Effector memory CD4-positive, alpha-beta T cell (primary cell): ENCODE measurements at places on chromosomes 3 and 15.

DNA sequence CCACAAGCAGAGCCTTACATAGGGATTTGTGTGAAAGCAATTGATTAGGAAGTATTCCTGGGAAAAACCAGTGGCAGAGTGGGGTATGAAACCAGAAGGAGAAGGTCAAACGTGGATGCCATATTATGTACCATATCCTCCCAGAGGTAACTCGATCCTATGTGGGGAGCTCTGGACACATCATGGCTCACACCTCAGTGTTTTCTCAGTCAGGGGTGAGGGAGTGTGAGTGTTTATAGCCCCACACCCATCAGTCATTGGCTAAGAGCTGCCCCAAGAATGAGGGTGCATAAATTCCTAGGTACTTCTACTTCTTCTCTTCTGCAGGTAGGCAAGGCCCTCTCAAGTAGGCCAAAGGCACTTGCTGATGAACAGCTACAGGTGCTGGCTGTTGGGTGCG lies 28.2 kb upstream of the PDZRN3 start:
- H3K4me1 ChIP-seq: no peaks in the 10 kb centered on the region
- DNase-seq: no peak
- no peak overlapping the region for H3K4me3 ChIP-seq
- no peaks in the 10 kb centered on the region for H3K27me3 ChIP-seq
- no peak overlapping the region for H3K27ac ChIP-seq

DNA sequence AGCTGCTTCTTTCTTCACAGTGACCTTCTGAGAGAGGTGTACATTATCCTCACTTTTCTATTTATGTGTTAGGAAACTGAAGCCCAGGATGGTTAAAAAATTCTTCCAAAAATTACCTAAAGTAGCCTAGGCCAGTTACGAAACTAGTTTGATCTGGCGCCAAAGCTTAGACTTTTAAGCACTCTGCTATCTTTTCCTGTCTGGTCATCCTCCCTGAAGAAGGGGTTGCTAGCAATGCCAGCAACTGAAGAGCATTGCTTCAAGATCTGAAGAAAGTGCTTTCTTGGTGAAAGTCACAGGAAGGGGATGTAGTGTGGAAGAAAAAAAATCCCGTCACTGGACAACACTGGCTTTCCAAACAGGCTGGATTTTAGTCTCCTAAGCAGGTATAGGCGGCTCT lies 618.8 kb upstream of the GRM7 start:
- H3K36me3 ChIP-seq: no peaks in the 10 kb centered on the region
- no peak for DNase-seq
- H3K4me3 ChIP-seq: no peak overlapping the region
- H3K4me1 ChIP-seq: no peaks in the 10 kb centered on the region
- no peaks in the 10 kb centered on the region for H3K27me3 ChIP-seq
- H3K27ac ChIP-seq: no peak overlapping the region

GRCh38 chr3:196323016-196323415 lies 5.0 kb upstream of the DYNLT2B start:
- no peaks in the 10 kb centered on the region for H3K4me1 ChIP-seq
- no peak overlapping the region for H3K27ac ChIP-seq
- H3K4me3 ChIP-seq: no peak overlapping the region

- H3K27ac ChIP-seq: no peak overlapping the region
- H3K36me3 ChIP-seq: no peaks in the 10 kb centered on the region
- no peak for DNase-seq
- H3K4me1 ChIP-seq: no peaks in the 10 kb centered on the region
- no peak overlapping the region for H3K4me3 ChIP-seq
Measured at GRCh38 chr15:43920254-43920600, 93.4 kb downstream of the WDR76 start.

DNA sequence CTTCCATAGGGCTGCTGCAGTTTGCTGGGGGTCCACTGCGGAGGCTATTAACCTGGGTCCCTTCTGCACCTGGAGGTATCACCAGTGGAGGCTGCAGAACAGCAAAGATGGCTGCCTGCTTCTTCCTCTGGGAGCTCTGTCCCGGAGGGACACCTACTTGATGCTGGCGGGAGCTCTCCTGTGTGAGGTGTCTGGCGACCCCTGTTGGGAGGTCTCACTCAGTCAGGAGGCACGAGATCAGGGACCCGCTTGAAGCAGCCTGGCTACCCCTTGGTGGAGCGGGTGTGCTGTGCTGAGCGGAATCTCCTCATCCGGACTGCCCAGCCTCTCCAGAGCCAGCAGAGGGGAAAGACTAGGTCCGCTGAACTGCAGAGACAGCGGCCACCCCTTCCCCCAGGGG lies 56.0 kb upstream of the CTXND1 start:
- H3K27me3 ChIP-seq: no peaks in the 10 kb centered on the region
- H3K4me3 ChIP-seq: no peak overlapping the region
- H3K4me1 ChIP-seq: no peaks in the 10 kb centered on the region

GRCh38 chr3:5613599-5613998 lies 426.1 kb downstream of the EDEM1 start:
- H3K4me1 ChIP-seq: no peaks in the 10 kb centered on the region
- H3K36me3 ChIP-seq: no peaks in the 10 kb centered on the region
- no peak overlapping the region for H3K27ac ChIP-seq
- no peak for DNase-seq

DNA sequence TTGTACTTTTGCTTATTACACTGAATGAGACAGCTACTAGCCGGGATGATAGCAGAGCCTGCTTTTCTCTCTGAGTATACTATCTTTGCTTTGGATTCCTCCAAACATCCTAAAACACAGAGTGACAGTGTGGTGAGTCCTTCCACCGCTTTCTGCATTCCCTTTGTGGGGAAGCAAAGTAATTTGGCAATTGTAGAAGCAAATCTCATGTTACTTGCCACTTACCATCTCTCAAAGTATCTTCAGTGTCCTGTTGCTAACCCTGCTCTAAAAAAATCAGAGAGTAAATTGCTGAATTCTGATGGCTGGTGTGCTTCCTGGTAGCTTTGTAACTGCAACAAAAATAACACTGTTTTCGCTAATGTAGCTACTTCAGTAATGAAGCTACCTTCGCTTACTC lies 92.4 kb upstream of the LRRFIP2 start:
- peaks cover 6% of the 10 kb centered on the region for H3K36me3 ChIP-seq
- H3K4me3 ChIP-seq: no peak overlapping the region
- H3K27ac ChIP-seq: no peak overlapping the region
- no peaks in the 10 kb centered on the region for H3K27me3 ChIP-seq

DNA sequence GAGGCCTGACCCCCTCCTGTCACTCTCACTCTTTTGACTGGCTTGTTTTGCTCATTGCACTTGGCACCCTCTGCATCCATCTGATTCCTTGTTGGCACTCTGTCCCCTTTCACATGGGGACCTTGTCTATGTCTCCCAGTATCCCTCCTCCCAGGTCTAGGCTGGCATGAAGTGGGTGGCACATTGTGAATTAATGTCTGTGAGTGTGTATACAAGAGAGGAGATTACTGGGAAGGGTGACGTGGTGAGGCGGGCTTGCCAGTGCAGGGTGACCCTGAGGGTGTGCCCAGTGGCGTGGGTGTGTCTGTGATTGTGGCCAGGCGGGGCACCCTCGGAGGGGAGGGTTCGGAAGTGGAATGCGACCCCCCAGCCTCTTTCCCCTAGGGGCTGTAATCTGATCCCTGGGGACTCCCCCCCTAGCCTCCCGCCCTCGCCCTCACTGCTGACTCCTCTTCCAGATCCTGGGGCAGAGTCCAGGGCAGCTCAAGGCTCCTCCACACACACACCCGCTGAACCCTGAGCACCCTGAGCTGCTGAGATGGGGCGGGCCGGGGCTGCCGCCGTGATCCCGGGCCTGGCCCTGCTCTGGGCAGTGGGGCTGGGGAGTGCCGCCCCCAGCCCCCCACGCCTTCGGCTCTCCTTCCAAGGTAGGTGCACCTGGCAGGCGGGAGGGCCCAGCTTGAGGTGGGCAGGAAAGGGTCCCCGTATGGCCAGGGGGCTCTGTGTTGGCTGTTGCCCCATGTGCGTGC lies at the start of gene SEMA3B:
SEMA3B (plus strand) TSS at position 445 of the 749 bp plus-strand sequence; CDS start at position 539, 94 bp downstream.
- no peak within 1 kb of the TSS for H3K27ac ChIP-seq
- H3K27me3 ChIP-seq: peaks cover 14% of the 10 kb centered on the region
- no peak within 1 kb of the TSS for H3K4me3 ChIP-seq
- peaks cover 8% of the 10 kb centered on the region for H3K4me1 ChIP-seq
- DNase-seq: no peak

DNA sequence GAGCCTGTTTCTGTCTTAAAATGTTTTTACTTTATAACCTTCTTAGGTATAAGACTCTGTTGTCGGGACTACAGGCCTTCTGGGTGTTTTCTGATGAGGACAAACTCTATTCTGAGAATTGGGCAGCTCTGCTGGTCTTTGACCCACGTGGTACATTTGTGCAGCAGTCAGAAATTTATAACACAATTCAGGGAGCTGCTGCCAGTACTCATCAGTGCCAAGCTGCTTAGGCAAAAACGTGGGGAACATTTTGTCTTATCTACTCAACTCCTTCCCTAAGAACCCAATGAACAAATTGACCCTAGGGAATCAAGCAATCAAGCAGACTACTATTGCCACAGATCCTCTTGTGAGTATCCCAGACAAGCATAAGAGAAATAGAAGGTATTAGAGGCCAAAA lies 180.7 kb upstream of the PDZRN3 start:
- no peaks in the 10 kb centered on the region for H3K27me3 ChIP-seq
- no peak overlapping the region for H3K27ac ChIP-seq
- H3K36me3 ChIP-seq: no peaks in the 10 kb centered on the region
- no peak for DNase-seq
- H3K4me3 ChIP-seq: no peak overlapping the region
- no peaks in the 10 kb centered on the region for H3K4me1 ChIP-seq

GRCh38 chr15:56929399-56929798 lies 11.0 kb downstream of the TCF12 start:
- no peak overlapping the region for H3K4me3 ChIP-seq
- no peaks in the 10 kb centered on the region for H3K27me3 ChIP-seq
- H3K27ac ChIP-seq: no peak overlapping the region
- no peaks in the 10 kb centered on the region for H3K36me3 ChIP-seq
- DNase-seq: no peak

DNA sequence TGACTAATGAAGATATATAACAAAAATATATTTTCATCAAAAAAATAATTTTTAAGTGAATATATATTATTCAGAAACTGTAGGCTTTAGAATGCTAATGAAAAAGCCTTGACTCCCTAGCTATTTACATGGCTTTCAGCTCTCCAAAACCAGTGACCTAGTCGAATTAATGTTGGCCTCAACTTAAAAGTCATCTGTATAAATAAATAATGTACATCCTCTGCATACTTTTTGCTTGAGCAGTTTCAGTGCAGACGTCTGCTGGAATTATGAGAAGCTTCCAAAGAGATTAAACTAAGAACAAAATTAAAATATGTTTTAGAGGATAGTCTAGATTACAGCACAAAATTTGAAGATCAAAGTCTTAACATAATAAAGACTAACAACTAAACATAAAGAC lies 520.4 kb upstream of the ALCAM start:
- no peaks in the 10 kb centered on the region for H3K27me3 ChIP-seq
- H3K4me3 ChIP-seq: no peak overlapping the region
- DNase-seq: no peak
- no peaks in the 10 kb centered on the region for H3K36me3 ChIP-seq

GRCh38 chr3:197516517-197516889 lies 39.3 kb downstream of the BDH1 start:
- no peak overlapping the region for H3K27ac ChIP-seq
- DNase-seq: no peak
- no peaks in the 10 kb centered on the region for H3K4me1 ChIP-seq
- no peak overlapping the region for H3K4me3 ChIP-seq
- H3K27me3 ChIP-seq: no peaks in the 10 kb centered on the region

- no peaks in the 10 kb centered on the region for H3K27me3 ChIP-seq
- no peaks in the 10 kb centered on the region for H3K4me1 ChIP-seq
- no peaks in the 10 kb centered on the region for H3K36me3 ChIP-seq
- H3K4me3 ChIP-seq: no peak overlapping the region
- DNase-seq: no peak
Measured at GRCh38 chr15:76529911-76530310, 193.3 kb downstream of the ISL2 start.

DNA sequence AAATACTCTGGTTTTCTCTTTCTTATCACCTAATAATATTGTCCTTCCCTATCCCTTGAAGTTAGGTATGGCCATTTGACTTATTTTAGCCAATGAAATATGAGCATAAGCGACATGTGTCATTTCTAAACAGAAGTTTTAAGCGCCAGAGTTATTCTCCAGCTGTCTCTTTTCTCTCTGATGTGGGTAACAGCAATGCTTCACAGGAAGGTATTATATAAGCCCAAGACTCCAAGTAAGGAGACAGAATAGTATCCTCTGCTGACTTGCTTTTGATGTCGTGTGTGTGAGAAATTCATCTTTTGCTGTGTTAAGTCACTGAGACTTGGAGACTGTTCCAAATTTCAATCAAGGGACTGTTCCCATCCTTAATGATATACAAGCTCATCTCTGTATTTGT lies 224.6 kb upstream of the NECTIN3 start:
- no peaks in the 10 kb centered on the region for H3K36me3 ChIP-seq
- no peak for DNase-seq
- H3K4me1 ChIP-seq: no peaks in the 10 kb centered on the region
- H3K4me3 ChIP-seq: no peak overlapping the region
- no peak overlapping the region for H3K27ac ChIP-seq

GRCh38 chr15:72044956-72045355 lies 73.0 kb downstream of the MYO9A start:
- DNase-seq: no peak
- no peaks in the 10 kb centered on the region for H3K27me3 ChIP-seq
- H3K27ac ChIP-seq: no peak overlapping the region
- peaks cover 6% of the 10 kb centered on the region for H3K36me3 ChIP-seq
- no peaks in the 10 kb centered on the region for H3K4me1 ChIP-seq
- H3K4me3 ChIP-seq: no peak overlapping the region

DNA sequence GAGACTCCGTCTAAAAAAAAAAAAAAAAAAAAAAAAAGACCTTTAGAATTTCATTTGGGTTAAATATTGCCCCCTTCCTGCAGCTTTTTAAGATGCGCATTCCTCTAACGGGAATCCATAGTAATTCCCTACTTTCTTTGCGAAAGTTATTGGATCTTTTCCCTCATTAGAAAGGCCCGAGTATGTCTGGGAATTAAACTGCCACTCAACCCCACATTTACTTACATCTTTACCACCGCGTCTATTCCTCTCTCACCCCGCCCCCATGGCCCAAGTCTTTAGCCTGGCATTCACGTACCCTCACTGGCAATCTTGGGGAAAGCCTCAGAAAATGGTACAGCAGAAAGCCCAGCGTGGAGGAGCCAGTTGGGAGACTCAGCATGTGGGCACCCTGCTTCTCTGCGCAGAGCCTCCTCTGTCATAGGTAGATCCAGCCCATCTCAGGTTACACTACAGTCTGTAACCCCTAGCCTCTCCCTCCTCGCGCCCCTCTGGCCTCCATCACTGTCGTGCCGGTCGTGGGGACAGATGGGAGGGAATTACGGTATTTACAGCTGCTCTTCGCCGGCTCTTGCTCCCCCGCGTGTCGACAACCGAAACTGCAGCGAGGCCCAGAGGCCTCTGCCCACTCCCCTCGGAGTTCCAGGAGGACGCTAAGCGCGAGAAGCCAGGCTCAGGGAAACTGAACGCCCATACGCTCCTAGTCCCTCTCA lies 6.4 kb upstream of the ANKDD1A start:
- DNase-seq: peak; percentile 57
- H3K27ac ChIP-seq: no peak overlapping the region
- H3K4me1 ChIP-seq: peaks cover 17% of the 10 kb centered on the region
- H3K36me3 ChIP-seq: no peaks in the 10 kb centered on the region

GRCh38 chr15:89822951-89823711 lies 8.5 kb upstream of the ANPEP start:
- no peaks in the 10 kb centered on the region for H3K27me3 ChIP-seq
- no peak for DNase-seq
- no peaks in the 10 kb centered on the region for H3K36me3 ChIP-seq
- no peak overlapping the region for H3K4me3 ChIP-seq
- no peak overlapping the region for H3K27ac ChIP-seq

GRCh38 chr3:20974396-20974795 lies 776.6 kb downstream of the ZNF385D start:
- H3K36me3 ChIP-seq: no peaks in the 10 kb centered on the region
- DNase-seq: no peak
- H3K27ac ChIP-seq: no peak overlapping the region
- no peak overlapping the region for H3K4me3 ChIP-seq
- H3K4me1 ChIP-seq: no peaks in the 10 kb centered on the region
- H3K27me3 ChIP-seq: no peaks in the 10 kb centered on the region
